GM12865 (cell line): ENCODE measurements at places on chromosomes 3 and 15.

DNA sequence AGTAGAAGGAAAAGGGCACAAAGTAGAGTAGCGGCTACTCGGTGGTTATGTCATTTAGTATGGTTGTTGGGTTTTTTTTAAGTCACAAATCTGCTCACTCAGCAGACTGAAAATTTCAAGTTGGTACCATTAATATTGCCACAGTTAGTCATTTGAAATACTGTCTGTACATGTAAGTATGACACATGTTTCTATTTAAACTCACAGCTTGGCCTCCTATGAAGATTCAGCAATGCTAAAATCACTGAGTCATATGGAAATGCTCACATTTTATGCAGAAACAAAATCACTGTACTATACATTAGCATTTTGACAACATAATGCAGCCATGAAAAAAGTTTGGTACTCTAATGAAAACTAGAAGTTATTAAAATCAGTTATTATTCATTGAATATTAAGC lies 571.9 kb downstream of the TAFA4 start:
- DNase-seq, result no peak

- DNase-seq, result no peak
These were observed 45.6 kb downstream of the DMXL2 start for GRCh38 chr15:51576911-51577500.

DNA sequence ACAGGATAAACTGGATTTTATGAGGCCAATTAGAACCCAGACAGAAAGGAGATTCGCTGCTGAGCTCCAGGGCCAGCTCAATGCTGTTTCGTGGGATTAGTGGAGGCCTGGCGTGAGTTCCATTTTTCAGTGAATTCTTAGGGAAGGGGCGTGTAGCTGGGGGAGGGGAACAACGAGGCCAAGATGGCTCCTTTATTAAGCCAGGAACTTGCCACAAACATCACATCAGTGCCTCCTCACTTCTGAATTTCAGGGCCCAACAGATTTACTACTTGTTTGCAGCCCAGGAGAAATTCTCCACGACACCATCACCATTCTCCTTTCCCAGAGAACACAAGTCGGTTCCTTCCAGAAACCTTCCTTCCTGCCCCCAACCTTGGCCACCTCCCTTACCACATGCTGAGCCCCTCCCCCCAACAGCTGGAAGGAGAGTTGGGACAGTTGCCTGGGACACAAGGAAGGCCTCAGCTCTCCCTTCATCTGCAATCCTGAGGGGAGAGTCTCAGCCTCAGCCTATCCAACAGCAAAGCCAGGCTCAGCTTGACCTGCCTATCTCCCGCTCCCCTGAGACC lies 5.8 kb downstream of the IGDCC4 start:
- no peak for DNase-seq

DNA sequence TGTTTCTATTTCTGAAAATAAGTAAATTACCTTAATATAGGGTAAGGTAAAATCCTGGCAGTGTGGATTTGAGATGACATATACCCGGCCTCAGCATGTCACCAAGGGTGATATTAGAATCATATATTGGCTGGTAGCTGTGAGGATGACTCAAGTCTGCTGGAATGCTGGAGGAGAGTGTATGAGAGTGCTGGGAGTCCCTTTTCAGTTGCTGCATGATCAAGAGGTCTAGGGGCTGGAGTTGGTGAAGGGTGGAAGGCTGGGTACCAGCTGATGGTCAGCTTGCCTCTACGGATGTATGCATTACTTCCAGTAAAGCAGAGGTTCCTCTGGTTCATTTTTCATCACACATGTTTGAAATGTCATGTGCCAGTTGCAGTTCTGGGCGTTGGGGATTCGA lies 40.6 kb downstream of the SLC25A26 start:
- DNase-seq, result no peak

- peak; percentile 7 for DNase-seq
These were observed 65.4 kb downstream of the TFRC start for GRCh38 chr3:196016485-196016884.

- DNase-seq, result no peak
These were observed 9.6 kb downstream of the DVL3 start for GRCh38 chr3:184164648-184165330.

DNA sequence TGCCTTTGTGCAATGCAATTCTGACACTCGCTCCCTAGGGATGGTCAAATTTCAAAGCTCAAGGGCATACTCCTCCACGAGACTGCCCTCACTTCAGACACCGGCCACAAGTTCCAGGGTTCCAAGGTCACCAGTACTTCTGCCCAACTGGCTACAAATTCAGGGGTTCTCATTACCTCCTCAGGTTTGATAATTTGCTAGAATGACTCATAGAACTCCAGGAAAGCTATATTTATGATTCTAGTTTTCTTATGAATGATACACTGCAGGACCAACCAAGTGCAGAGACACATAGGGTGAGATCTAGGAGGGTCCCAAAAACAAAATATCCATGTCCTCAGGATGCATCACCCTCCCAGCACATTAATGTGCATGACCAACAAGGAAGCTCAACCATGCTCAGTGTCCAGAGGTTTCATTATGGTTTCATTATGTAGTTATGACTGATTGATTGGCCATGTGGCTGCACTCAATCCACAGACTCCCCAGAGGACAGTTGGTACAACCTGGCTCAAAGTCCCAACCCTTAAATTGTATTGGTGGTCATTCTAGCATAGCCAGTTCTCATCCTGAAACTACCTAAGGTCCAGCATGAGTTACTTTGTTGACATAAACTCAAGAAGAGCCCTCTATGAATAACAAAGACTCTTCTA lies 170.4 kb upstream of the LRRN1 start:
- peak; percentile 8 for DNase-seq

DNA sequence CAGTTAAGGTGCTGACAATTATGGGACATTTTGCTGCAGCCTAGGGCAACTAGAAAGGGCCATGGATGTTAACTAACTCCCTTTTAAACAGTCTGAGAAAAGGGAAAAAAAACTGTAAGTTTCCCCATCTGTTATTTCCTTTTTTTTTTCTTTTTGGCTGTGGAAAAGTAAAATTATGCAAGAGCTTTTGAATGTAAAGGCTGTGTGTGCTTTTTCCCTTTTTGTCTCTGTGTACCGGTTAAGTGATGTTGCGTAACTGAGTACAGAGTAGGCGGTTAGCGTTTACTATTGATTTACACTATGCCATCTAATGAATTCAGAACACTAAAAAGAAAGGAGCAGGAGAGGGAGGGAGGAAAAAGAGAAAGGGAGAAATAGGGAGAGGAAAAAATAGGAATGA lies 403.6 kb downstream of the TIGIT start:
- no peak for DNase-seq

DNA sequence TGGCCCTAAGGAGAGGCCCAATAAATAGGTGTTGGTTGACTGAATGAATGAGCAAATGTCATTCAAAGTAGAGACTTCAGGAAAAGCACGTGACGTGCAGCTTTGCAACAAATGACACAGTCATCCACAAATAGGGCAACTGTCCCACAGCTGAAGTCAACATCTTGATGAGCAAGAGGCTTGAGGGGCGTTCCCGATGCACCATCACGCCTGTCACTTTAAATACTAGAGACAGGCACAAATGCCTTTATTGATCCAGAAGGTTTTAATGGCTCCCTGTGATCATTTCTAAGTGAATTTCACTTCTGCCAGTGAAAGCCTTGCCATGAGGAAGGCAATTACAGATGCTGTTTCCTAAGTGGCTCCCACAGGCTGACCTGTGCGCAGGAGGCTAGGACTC lies 43.6 kb downstream of the ABTB1 start:
- DNase-seq, result no peak

GRCh38 chr3:42025370-42026138 lies 63.7 kb upstream of the ULK4 start:
- DNase-seq, result peak; percentile 62

DNA sequence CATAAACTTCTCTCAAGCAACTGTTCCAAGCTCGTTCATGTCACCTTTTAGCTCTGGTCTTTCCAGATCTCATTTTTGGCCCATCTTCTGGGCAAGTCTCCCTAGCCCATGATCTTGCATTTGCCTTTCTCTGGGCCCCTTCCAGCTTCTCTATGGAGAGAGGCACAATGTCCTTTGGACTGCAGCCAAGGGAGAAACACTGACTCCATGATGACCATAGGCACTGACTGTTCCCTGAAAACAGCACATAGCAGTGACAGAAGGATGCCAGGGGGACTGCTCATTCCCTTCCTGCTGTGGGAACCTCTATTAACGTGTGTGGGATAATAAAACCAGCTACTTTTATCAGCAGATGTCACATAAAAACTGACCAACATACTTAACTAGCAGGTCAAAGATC lies 60.3 kb downstream of the STRIT1 start:
- no peak for DNase-seq

DNA sequence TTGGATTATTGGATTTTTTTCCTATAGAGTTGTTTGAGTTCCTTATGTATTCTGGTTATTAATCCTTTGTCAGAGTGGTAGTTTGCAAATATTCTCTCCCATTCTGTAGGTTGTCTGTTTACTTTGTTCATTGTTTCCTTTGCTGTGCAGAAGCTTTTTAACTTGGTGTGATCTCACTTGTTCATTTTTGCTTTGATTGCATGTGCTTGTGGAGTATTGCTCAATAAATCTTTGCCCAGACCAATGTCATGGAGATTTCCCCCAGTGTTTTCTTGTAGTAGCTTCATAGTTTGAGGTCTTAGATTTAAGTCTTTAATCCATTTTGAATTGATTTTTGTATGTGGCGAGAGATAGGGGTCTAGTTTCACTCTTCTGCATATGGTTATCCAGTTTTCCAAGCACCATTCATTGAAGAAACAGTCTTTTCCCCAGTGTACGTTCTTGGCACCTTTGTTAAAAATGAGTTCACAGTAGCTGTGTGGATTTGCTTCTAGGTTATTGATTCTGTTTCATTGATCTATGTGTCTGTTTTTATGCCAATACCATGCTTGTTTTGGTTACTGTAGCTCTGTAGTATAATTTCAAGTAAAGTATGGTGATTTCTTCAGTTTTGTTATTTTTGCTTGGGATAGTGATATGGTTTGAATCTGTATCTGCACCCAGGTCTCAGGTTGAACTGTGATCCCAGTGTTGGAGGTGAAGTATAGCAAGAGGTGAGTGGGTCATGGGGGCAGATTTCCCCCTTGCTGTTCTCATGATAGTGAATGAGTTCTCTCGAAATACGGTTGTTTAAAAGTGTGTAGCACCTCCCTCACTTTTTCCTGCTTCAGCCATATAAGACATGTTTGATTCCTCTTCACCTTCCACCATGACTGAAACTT lies 46.1 kb upstream of the TNFSF10 start:
- no peak for DNase-seq

DNA sequence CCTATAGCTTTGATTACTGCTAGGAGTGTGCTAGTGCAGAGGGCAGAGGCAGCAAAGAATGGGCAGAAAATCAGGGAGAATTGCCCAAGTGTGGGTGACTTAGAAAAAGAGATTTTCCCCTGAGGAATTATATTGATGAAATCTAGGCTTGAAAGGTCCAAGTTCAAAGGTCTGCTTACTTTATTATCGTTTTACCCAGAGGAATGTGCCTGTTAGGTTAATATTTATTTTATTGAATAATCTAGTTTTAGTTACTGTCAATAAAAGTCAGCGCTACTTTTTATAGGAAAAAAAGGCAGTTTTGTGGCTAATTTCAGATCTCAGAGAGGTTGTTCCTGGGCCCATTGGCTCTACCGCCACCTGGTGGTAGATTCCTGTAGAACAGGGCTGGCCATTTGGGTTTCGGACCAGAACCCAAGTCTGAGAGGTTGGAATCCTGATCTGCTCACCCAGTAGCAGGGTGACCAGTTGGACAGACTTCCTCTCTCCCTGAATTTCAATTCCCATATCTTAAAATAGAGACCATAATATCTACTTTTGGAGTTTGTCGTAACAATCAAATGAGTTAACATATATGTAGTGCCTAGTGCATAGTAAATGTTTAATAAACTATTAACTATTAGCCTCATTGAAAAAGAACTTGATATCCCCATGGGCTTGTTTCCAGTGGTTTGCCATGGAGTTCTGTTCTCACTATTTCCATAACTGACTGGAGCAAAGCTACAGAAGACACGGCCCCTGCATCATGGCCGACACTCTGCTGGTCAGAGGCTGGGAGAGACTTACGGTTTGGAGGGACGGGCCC lies 62.7 kb upstream of the ZNF148 start:
- DNase-seq, result peak; percentile 61

DNA sequence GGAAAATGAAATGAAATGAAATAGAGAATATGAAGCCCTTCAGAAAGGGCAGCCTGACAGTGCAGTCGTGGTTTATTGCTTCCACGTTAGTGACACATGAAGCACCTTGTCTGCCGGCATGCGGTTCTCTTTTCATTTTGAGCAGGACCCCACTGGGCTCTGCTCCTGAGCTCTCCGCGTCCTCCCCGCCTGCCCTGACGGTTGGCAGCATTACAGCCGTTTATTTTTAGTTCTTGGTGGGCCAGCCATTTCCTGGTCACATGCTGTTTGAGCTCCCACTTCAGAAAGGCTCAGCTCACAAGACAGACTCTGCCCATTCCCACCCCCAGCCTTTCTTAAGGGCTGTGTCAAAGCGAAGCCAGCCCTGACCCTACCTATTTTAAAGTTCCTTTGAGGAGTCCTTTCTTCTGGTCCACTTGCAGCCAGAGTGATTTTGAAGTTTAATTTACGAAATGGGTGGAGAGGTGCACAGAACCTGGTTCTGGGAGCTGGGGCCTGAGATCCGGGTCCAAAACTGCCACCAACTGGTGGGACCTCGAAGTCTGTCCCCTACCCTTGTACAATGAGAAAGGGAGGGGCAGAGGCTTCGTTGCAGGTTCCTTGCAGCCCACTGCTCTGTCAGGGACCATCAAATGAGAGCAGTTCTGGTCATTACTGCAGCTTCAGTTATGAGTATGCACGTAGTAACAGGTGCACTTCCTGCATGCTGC lies 60.1 kb downstream of the MGLL start:
- DNase-seq, result peak; percentile 87

DNA sequence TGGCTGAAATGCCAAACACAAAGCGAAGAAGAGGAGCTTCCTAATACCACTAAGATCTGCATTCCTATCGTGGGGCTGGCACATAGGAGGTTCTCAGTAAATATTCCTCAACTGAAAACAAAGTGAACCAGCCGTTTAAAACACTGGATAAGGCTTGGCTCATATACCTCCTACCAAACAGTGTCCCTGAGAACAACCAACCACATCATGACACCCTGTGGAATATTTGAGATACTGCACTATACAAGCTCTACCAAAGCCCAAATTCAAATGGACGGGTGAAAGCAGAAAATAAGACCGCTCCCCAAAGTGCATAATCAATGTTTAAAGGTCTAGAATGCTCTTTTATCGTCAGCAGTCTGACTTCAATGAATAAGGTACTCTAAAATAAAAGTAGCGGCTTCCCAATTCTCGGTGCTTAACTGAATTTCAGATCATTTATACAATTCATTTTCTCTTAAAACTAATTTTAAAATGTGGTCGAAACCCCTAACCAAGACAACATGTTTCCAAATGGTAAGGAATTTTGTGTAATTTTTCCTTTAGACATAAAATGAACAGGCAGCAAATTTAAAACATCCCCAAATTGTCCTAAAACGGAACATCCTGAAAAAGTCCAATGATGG lies 425.8 kb downstream of the ERC2 start:
- peak; percentile 9 for DNase-seq

GRCh38 chr3:66236281-66236680 lies 15.5 kb downstream of the SLC25A26 start:
- no peak for DNase-seq
